AG09319 (cell line): ENCODE measurements at places on chromosomes 7 and 10.
A peak's percentile ranks its signal among the peaks of the same experiment; 100 is the strongest.

GRCh38 chr10:58660575-58661255, 148.0 kb downstream of the BICC1 start:
- no peak for DNase-seq

DNA sequence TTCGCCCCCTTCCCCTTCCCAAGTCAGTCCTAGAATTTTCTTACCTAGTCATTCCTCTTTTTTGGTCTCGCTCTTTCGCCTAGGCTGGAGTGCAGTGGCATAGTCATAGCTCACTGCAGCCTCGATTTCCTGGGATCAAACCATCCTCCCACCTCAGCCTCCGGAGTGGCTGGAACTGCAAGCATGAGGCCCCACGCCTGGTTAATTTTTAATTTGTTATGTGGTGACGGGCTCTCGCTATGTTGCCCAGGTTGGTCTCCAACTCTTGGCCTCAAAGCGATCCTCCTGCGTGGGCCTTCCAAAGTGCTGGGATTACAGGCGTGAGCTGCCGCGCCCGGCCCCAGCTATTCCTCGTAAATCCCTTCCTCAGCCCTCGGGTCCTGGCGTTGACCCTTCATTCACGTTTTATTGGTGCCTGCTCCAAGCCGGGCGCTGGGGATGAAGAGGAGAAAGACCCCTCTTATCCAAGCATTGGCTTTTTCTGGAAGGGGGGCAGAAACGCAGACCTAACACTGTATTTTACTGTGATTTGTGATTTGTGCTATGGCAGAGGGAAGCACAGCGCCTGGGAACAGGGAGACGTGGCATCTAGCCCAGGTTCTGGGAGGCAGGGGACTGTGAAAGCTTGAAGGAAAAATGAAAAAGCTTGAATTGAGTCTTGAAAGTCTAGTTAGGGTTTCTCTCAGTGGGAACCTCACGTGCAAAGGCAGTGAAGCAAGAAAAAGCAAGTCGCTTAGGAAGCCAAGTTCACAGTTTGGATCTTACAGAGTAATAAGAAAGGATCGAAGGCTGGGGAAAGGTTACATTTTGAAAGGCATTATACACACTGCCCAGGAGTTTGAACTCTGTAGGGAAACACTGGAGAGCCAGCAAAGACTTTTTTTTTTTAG, 516 bp downstream of the ZNHIT1 start:
- no peak for DNase-seq

DNA sequence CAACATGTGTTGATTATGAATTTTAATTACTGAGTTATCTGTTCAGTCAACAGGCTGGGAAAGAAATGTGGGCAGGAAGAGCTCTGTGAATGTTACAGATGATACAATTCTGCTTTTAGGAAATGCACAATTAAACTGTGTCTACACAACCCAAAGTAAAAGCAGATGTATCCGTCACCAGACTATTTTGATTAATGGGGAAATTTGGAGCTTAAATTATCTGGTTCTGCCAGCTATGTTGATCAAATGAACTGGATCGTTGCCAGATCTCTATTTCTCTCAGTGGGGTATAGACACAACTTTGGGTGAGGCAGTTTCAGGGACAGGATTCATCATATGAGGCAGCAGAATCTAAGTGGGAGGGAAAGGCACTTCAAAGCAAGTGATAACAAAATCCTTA, 136.5 kb downstream of the NEUROD6 start:
- no peak for DNase-seq

GRCh38 chr7:142637240-142637639, 112.0 kb upstream of the PRSS1 start:
- DNase-seq: no peak

- no peak for DNase-seq
Observed at GRCh38 chr7:153193144-153193595, 433.6 kb downstream of the ACTR3B start.

DNA sequence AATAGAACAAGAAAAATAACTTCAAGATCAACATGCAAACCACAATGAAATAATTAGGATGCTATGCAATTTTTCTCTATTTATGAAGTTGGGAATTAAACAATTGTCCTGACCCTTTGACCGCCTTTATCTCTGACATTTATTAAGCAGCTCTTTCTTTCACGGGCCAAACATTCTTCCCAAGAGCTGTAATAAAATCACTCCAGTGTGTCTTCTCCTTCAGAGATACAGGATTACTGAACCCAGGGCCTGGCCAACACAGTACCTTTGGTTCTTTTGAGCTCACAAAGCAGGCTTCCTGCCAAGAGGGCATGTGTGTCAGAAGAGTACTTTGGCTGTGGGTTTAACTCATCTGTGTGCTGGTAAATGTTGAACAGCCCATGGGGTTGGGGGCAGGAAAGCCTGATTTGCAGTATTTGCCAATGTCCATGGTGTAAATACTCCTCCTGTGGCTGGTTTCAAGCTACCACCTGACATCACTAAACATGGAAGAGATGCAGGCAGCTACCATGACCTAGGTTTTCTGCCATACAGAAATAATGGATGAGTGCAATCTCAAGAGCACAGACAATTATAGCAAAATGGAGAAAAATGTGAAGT, 121.7 kb downstream of the FANK1 start:
- DNase-seq: peak; percentile 51

DNA sequence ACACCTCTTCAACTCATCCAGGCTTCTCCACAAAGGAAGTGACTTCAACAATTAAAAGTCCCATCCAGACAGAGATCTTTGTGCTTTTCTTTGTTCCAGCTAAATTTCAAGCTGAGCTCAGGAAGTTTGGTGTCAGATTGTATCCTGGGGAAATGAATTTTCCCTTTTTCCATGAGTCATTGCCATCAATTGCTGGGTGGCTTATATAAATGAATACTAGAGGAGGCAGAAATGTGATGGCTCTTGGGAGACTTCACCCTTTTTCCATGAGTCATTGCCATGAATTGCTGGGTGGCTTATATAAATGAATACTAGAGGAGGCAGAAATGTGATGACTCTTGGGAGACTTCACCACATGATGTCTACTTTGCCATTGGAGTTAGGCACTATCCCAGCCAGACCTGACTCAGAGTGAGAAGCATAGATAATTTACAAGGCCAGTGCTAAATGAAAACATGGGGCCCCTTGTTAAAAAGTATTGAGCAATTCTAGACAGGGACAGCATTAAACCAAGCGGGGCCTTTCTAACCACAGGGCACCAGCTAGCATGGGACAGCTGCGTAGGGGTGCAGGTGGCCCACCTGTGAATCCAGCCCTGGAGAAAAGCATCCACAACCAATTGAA, 339.2 kb upstream of the PODXL start:
- DNase-seq: peak; percentile 18

- no peak for DNase-seq
Observed at GRCh38 chr7:157357129-157358040, 20.6 kb downstream of the DNAJB6 start.

DNA sequence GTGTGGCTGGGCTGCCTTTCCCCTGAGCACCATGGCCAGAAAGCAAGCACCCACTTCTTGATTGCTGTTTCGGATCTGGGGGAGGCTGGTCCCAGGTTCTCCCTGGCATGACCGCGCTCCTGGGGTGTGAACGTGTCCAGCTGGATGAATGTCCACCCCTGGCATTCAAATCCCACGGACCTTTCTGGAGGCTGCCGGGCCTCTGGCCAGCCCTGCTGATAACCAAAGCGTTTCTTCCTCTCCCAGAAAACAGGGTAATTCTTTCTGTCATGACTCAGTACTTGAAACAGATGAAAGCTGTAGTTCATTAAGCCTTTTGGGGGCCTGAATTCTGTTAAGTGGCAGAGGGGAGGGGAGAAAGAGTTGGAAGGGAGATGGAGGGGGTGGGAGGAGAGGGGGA, 73.1 kb upstream of the SAMD8 start:
- DNase-seq: peak; percentile 43

- DNase-seq: no peak
Observed at GRCh38 chr7:140358412-140359051, 39.8 kb downstream of the SLC37A3 start.

GRCh38 chr10:121774813-121775212, 153.0 kb downstream of the ATE1 start:
- DNase-seq: no peak

- DNase-seq: no peak
Observed at GRCh38 chr10:76717141-76717540, 920.5 kb downstream of the KCNMA1 start.

- no peak for DNase-seq
Observed at GRCh38 chr10:6211341-6211670, 8.6 kb downstream of the PFKFB3 start.

GRCh38 chr10:51654918-51655317, 44.5 kb downstream of the CSTF2T start:
- DNase-seq: peak; percentile 70

- no peak for DNase-seq
Observed at GRCh38 chr10:69679736-69680135, 49.7 kb downstream of the FAM241B start.
